Activated CD4-positive, alpha-beta T cell treated with anti-CD3 and anti-CD28 coated beads, Interleukin-2, amount 50 U/mL, for 1 hour (primary cell): ENCODE measurements at places on chromosomes 5 and 9.

- no peak for DNase-seq
Measured at GRCh38 chr9:70526902-70527301, 112.4 kb upstream of the KLF9 start.

DNA sequence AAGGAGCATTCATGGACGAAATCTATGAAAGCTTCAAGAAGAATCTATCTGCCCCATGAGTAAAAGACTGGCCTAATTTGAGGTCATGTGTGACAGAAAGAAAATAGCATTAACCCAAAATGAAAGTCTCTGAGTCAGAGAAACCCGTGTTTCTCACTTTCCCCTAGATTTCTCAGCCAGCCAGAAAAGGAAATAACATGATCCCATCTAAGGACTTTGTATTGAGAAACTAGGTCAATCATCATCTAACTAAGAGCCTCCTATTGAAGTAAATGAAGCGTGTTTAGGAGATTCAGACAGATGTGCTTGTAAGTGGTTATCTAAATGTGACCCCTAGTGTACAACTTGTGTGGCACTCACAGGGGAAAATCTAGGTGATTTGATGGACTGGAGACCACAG, 77.3 kb upstream of the ZNF366 start:
- DNase-seq, result no peak

DNA sequence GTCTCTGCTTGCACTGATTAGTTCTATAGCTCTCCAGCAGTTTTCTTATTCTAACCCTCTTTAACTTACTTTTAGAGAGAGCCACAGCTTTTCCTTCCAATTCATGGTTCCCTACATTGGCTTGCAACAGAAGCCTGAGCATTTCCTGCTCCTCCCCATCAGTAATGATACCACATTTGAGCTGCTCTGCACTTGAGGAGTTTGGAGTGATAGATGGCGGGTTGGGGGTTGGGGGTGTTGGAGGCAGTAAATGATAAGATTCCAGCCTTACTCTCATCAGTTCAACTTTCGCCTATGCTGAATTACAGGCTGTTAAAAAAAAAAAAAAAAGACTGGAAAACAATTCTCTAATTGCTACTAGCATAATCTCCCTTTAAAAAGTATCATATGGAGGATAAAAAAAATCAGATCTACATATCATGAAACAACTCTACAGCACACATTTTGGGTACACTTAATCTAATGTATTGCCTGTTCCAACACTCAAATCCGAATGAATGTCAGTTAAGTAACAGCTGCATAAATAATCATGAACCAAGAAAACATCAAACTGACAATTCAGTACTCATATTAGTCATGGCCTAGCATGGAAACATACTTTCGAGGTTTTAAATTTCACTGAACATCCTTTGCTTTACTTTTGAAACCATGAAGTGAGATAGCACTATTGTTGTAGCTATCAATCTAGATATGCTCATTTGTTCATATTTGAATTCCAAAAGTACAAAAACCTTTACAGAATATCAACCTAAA, 224.7 kb downstream of the NFIB start:
- DNase-seq, result no peak

- DNase-seq, result no peak
Measured at GRCh38 chr9:116144038-116144437, 9.6 kb upstream of the PAPPA start.

DNA sequence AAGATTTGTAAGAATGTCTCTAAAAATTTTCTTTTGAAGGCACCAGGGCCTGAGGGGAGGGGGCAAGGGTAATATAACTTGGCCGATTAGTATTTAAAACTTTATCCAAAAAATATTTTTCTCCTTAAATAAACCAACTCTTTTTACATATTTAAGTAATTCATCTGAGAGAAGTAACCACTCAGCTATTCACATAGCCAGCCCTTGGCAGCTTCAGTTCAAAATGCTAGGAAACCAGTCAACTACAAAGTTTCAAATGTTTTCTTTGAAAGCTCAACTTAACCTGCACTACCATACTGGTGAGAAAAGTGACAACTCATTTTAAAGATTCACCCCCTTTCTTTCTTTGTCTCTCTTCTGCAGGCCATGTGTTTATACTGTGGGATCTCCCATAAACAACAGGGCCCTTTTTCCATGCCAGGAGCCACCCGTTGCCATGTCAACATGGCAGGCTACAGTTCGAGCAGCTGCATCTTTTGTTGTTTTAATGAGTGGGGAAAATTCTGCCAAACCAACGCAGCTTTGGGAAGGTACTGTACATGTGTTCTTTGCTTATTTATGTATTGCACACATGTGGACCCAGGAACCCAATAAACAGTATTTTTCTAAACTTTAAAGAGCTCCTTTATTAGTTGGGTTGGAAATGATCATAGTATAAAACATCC, 46.3 kb downstream of the AOPEP start:
- DNase-seq, result no peak

DNA sequence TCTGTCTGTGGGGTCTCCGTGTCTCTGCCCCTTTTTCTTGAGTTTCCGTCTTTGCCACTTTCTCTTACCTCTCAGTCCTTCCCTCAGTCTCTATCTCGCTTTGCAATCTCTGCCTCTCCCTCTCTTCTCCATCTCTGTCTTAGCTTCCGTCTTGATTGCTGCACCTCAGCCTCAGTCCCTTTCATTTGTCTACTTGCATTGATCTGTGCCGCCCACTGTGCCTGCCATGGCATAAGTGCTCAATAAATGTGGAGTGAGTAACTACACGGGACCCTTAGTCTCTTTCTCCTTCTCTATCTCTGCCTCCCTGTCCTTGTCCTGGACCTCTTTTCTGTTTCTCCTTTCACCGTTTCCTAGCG, 6.6 kb downstream of the PCDHGC5 start:
- DNase-seq, result no peak

GRCh38 chr5:149762958-149763630, 33.0 kb downstream of the PPARGC1B start:
- DNase-seq, result no peak

GRCh38 chr5:96337048-96337781, 95.8 kb downstream of the PCSK1 start:
- DNase-seq, result no peak

GRCh38 chr5:58849921-58850667, 267.2 kb downstream of the RAB3C start:
- no peak for DNase-seq

DNA sequence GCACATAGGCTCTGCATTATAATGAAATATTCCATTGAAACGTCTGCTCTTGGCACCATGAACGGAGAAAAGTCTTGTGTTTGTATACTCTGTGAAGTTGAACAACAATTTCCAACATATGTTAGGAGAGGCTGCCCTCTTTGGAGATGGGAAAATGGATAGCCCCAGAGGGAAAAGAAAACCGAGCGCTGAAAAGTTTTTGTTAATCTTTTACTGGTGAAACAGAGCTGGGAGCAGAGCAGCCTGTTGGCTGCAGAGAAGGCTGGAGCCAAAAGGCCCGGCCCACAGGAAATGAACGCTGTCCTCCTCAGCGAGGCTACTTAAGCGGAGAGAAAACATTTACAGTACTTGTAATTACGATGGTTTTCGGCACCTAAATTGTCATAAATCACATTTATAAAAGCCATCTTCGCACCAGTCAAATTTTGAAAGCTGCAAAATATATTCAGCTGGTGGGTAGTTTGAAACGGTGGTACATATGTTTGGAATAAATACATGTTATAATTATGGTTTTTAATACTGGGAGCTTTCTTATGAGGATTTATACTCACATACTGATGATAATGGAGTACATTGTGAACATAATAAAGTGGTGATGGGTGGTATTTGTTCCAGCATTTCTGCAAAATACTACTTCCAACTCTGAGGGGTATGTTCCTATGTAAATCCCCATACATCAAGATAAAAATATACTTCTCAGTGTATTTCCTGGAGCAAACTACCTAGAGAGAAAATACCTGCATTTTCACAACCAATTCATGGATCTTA, 129.6 kb upstream of the CNTLN start:
- DNase-seq, result no peak

DNA sequence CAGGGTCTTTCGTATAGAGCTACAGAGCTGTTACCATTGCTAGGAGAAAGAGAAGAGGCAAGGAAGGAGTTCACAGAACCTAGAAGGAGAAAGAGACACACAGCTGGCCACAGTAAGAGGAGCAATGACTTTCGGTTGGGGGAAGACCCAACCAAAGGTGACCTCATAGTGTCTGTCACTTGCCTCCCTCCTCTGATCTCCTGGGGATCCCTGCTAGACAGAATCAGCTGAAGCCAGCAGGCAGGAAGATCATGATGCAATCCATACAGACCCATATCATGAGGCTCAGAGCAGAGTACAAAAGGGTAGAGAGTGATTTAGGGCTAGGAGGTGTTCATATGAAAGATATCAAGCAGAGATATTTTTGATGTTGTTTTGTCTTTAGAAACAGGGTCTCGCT, 26.0 kb upstream of the EPB41L4B start:
- DNase-seq, result no peak

- no peak for DNase-seq
Measured at GRCh38 chr5:115829913-115830312, 11.5 kb downstream of the ATG12 start.

GRCh38 chr5:65809817-65810531, 88.0 kb downstream of the NLN start:
- DNase-seq, result no peak

DNA sequence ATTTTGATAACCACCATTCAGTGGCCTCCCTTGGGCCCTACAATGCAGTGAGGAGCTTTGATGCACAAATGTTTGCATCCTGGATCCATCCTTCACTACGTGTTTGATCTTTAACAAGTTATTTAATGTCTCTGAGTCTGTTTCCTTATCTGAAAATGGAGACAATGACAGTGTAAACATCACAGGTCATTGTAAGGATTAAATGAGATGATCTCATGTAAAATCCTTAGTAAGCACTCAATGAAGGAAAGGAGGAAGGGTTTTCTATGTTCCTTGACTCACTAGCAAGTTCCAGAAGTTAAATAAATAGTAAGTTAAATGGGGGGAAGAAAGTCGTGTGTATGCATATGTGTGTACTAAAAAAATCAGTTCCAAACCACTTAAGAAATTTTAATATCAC, 9.8 kb upstream of the SLC36A3 start:
- DNase-seq, result no peak

DNA sequence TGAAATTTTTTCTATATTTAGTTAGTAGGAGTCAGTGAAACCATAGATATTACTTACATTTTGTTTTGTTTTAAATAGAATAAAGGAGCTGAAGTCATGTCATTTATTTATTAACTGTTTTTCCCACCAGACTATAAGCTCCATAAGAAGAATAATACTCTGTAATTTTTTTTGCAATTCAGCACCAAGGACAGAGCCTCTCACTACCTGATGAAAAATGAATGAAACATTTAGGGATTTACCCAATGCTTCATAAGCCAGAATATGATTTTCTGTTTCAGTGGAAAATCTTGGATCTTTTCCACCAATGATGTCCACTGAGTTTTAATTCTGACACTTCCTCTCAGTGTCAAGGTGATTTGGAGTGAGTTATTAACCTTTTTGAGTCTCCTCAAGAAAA, 624.9 kb upstream of the GRAMD2B start:
- no peak for DNase-seq

DNA sequence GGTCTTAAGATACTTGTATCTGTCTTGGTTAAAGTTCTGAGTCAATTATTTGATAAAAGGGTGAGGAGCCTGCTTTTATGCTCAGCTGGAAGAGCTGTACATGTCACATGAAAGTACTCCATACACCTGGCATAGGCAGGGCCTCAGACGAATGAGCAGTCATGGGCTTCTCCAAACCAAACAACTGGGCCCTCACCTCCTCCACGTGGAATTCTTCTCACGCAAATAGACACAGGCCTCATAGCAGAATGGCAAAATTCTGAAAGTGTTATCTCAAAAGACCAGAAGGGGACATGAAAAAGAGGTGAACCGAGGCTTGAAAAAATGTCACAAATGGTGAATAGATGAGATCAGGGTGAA, 48.6 kb downstream of the FAM240B start:
- no peak for DNase-seq

DNA sequence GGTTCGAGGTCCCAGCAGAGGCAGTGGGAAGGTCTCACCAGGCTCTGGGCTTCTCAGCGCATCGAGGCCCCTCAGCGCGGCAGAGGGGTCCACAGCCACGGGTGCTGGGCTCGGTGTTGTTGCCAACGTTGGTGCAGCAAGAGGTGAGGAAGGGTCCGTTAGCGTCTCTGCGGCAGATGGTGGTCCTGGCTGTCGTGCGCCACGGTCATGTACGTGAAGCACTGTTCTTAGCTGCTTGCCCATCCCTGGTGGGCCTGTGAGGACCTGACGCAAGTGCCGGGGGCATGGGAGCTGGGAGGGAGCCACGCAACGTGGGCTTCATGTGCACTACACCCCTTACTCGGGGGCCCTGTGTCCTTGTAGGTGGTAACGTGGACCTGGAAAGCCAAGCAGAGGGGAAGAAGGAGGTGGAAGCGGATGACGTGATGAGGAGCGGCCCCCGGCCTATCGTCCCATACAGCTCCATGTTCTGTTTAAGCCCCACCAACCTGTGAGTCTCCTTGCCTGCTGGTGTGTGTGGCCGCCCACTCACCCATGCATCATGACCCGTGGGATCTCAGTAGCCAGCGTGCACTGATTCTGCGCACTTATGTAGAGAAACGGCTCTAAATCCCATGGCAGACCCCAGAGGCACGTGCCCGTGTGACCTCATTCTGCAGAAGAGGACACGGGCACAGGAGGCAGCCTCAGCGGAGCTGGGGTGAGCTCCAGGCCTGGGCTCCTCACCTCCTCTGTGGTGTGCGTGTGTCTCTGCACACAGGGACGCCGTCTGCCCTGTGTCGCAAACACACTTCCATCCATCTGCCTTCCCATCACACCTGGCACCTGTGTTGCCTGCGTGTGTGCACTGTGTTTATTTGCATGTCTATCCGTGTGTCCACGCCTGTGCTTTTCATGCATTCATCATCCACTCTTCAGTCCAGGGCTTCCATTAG, 166.1 kb downstream of the CACNA1B start:
- DNase-seq, result no peak

DNA sequence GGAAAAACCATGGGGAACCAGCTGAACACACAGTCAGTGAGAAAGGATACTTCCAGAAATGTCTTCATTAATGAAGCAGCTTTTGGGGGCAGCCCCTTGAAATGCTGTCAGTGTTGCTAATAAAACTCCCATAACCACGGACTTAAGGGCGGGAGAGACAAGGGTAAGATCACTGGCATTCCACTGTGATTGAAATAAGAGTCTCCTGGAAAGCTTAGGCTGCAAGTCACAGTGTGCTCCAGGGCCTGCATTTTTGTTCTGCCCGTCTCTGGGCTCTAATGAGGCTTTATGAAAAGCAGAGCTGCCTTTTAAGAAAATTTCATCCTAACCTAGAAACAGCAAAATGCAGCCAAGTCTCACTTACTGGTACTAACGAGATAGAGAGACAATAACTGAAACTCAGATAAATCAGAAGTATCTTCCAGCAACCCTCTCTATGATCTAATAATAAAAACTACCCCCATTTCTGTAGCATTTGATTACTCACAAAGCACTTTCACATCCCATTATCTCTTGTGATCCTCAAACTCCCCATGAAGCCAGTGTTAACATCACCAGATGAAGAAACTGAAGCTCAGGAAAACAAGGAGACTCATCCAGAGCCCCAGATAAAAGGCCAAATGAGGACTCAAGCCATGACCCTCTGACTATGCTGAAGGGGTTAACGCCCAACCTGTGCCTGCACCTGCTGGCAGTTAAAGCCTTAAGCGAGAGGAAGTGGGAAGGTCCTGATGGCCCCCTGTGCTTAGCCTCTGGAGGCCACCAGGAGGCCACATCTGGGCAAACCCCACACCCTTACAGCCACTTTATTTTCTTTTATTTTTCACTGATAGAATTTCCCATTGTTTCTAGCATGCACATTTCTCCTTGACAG, 37.5 kb downstream of the SPOCK1 start:
- DNase-seq, result no peak
